ENCODE measurements at places on chromosomes 3 and 15.
A peak's percentile ranks its signal among the peaks of the same experiment; 100 is the strongest.

- DNase-seq, result no peak
Measured at GRCh38 chr15:65916041-65916663, 46.9 kb downstream of the RAB11A start.

GRCh38 chr15:48402427-48403177 is 71.4 kb downstream of the DUT start:
- DNase-seq, result no peak

DNA sequence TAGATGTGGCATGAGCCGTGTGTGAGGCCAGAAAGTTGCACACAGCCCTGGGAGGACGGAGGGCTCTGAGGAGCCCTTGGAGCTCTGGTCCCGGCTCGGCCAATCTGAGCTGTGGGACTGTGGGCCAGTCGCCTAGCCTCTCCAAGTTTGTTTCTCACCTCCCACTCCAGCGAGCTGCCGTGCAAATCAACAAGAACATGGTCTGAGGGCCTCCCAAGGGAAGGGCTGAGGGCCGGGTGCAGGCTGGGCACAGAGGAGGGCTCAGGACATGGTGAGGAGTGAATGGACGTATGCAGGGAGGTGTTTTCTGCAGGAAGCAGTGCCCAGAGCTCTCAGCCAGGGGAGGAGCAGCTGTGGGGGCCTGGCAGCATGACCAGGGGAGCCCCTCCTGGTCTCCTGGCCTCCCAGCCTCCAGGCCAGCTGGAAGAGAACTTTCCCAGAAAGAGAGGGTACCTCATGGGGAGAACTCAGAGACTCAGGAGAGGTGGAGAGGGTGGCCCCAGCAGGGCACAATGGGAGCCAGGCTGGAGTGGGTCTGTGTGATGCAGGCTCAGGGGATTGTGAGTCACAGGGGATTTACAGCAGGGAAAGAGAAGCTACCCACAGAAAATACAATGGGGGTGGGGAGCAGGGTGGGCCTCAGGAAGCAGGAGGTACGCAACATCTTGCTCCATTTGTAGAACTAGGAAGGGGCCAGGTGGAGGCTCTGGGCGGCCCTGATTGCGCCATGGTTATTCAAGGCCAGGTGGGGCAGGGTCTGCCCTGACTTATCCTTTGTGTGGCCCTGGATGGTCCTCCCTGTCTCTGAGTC is 24.8 kb downstream of the PSTPIP1 start:
- no peak for DNase-seq

DNA sequence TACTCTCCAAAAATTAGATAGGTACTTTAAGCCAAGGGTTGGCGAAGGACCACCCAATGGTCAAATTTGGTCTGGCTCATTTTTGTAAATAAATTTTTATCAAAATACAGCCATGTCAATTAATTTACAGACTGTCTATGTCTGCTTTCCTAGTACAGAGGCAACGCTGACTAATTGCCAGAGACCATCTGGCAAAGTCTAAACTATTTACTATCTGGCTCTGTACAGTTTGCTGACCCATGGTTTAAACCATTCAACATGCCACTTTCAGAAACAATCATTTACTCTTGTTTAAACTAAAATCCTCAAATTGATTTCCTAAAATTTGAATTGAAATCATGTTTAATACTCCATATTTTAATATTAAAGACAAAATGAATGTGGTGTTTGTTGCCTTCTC is 25.9 kb downstream of the CBLB start:
- no peak for DNase-seq

DNA sequence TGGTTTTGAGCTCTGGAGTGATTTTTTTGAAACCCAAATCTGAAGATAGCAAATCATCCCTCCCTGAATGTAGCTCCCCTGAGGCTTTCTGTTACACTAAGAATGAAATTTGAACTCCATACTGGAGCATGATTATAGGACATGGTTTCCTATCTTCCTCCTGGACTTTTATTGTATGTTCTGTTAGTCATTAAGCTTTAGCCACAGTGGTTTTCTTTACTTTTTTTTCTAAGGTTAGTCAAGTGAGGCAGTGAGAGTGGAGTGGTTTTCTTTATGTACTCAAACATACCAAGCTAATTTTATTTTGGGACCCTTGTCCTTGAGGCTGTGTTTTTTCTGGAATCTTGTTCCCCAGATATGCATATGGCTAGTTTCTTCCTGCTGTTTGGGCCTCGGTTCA is 55.2 kb upstream of the FRMD4B start:
- DNase-seq, result no peak

GRCh38 chr3:38521391-38521987 is 25.3 kb downstream of the EXOG start:
- peak; percentile 36 for DNase-seq

DNA sequence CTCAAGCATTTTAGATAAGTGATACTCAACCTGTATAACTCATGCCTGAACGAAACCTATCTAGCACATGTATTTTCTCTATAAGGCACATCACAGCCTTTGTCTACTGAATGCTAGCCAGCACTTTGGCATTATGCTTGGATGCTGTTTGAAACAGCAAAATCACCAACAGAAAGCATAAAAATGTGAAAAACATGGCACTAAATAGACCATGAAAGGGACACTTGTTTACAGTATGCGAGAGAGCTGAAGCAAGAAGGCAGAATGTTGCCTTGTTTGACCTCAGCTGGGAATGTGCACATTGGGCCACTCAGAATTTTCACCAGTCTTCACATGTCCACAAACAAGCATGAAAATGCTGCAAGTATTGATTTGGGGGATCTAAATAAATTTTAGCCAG is 59.5 kb downstream of the MINDY2 start:
- DNase-seq, result no peak

GRCh38 chr15:61063875-61064320 is 165.2 kb downstream of the RORA start:
- no peak for DNase-seq

DNA sequence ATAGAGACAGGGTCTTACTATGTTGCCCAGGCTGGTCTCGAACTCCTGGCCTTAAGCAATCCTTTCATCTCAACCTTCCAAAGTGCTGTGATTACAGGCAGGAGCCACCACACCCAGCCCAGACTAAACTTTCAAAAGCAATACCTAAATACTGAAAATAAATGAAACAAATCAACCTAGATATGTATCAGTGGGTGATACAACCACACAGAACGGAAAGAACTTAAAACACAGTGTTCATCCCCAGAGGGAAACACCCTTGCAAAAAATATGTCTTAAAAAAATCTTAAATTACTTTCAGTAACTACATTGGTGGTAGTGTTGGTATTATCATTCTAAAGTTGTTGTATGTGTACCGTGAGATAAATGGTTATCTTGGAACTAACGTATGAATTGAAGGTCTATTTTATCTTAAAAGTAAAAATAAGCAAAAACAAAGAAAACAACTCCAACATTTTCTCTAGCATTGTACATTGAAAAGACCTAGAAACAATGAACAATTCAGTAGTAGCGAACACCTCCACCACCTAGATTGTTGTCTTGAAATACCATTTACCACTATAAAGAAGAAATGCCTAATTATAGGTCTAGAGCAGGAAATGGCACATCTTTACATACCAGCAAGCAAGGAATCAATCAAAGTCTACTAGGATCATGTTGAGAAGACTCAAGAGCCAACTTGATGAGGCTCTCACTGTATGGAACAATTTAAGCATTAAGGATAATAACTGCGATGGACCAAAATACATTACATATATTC is 24.7 kb downstream of the SLTM start:
- DNase-seq, result no peak

DNA sequence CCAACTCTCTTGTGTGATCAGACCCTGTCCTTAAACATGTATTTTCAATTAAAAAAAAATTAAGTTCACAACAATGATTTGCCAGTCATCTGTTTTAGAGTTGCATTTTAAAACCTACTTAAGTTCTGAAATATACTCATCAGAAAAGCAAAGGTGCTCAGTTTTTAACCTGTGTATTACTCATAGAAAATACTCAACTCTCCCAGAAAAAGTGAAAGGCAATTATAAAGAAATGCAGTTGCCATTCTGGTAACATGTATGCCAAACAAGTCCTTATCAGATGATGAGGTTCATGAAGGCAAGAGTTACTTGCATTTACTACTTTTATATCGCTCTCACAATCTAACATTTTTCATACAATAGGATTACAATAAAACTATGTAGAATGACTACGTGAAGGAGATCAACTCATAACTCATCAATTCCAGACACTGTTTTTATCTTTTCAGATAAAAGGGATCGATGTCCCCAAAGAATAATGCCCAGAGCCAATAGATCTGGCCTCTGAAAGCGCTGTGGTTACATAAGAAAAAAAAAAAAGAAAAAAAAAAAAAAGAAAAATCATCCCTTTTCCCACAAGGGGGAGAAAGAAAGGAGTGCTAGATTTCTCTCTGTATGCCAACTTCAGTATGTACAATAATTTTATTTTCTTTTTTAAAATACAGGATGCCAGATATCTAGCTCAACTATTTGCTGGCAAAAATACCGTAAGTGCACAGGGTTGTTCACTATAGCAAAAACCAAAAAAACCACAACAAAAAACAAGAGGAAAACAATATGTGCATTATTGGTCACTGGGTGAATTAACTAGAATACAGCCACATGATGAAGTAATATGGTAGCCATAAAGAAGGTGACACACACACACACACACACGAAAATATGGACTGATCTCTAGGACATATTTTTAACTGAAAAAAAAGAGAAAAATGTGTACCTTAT is 137.4 kb downstream of the NR1I2 start:
- no peak for DNase-seq

GRCh38 chr15:73560501-73561117 is 72.6 kb downstream of the NPTN start:
- no peak for DNase-seq

GRCh38 chr3:36649125-36649524 is 115.2 kb downstream of the DCLK3 start:
- DNase-seq, result no peak

- DNase-seq, result peak; percentile 91
Measured at GRCh38 chr3:49802719-49803464, at the start of gene INKA1. Gene INKA1, plus strand, starts transcription at chr3:49803261. Its CDS starts 132 bp downstream, at chr3:49803393.

GRCh38 chr15:63339006-63339766 is 42.5 kb downstream of the CA12 start:
- DNase-seq, result no peak

- no peak for DNase-seq
Measured at GRCh38 chr15:75597667-75598341, 18.7 kb upstream of the PTPN9 start.

- DNase-seq, result no peak
Measured at GRCh38 chr3:9804996-9805395, 5.1 kb upstream of the TTLL3 start.

DNA sequence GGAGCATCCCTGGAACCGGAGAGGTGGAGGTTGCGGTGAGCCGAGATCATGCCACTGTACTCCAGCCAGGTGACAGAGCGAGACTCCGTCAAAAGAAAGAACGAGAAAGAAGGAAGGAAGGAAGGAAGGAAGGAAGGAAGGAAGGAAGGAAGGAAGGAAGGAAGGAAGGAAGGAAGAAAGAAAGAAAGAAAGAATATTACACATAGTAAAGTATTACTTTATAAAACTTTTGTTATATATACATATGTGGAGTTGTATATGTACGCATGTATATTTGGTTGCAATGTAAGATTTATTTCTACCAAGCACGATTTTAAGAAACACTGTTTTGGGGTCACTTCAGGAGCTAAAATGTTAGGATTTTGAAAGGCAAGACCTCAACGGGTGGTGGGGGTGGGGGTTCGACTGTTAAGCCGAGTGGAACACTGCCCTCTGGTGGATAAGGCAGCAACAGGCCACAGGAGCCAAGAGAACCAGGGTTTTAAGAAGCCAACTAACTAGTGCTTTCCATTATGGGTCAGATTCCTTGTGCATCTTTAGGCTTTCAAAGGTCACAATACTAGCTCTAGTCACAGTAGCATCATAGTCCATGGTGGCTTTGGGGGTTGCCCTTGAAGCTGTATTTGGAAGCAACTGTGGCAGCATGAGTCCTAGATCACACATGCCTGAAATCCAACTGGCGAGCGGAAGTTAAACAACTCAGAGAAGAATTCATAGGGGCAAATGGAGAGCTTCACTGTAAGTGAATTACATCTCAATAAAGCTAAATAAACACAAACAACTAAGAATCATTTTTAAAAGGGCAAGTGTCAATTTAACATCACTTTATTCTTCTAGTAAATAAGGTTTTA is 22.5 kb downstream of the GLB1 start:
- peak; percentile 57 for DNase-seq

DNA sequence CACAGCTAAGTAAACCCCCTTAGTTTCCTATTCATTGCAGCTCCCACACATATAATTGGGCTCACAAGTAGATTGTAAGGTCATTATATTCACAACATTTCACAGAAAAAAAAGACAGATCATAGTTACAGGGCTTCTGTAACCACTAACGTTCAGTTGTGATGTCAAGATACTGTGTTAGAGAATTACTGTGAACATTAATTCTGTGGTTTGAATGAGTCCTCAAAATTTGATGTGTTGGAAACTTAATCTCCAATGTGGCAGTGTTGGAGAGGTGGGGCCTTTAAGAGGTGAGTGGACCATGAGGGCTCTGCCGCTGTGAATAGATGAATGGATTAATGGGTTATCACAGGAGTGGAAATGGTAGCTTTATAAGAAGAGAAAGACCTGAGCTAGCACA is 21.3 kb downstream of the GRK7 start:
- DNase-seq, result no peak

GRCh38 chr3:33941804-33942203 is 143.4 kb downstream of the PDCD6IP start:
- no peak for DNase-seq

Data from stimulated activated CD4-positive, alpha-beta T cell treated with anti-CD3 and anti-CD28 coated beads, Interleukin-12 subunit alpha, Interleukin-12 subunit beta, amount 100 ng/mL, for 48 hours (primary cell).